ENCODE measurements at places on chromosomes 4 and X. TPM values are rescaled to one million over a fixed set of nuclear protein-coding genes. Genes with fewer than 3 reads are reported as not detected.
A peak's percentile ranks its signal among the peaks of the same experiment; 100 is the strongest.

The RAB33B gene
- 11.4 TPM for total RNA-seq

DNA sequence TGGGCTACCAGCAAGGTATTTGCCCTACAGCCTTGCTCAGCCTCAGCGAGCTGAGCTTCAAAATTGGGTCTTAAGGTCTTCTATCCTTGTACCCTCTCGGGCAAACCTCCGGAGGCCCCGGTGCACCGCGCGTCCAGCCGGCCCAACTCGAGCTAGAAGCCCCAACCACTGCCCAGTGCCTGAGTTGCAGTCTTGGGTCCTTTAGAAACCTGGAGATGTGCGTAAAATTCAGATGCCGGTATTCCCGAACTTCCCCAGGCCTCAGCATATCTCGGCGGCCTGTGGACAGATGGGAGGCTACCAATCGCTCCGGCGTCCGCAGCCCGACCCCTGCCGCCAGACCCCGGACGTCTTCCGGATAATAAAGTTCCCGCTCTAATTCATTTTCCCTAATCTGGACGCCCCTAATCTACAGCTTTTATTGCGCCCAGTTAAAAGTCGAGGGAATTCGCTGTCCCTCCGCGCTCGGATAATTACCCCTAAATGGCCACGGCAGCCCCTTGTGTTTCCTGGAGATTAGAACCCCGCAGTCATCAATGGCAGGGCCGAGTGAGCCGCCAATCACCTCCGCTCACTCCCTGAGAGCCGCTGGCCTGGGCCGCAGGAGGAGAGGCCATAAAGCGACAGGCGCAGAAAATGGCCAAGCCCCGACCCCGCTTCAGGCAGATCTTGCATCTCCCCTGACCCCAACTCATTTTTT, 1.5 kb upstream of the MSX1 start:
- H3K4me1 ChIP-seq, result no peaks in the 10 kb centered on the region
- peaks cover 41% of the 10 kb centered on the region for H3K27me3 ChIP-seq
- H3K27ac ChIP-seq, result no peak overlapping the region
- DNase-seq, result no peak

GRCh38 chr4:123659730-123660129, 263.1 kb downstream of the SPRY1 start:
- no peak overlapping the region for H3K4me3 ChIP-seq
- H3K27ac ChIP-seq, result no peak overlapping the region
- H3K27me3 ChIP-seq, result no peaks in the 10 kb centered on the region
- no peaks in the 10 kb centered on the region for H3K4me1 ChIP-seq
- no peak for DNase-seq

GRCh38 chrX:13808293-13808692, 8.6 kb downstream of the GPM6B start:
- H3K27me3 ChIP-seq, result peaks cover 12% of the 10 kb centered on the region
- DNase-seq, result no peak
- no peak overlapping the region for H3K27ac ChIP-seq
- H3K4me3 ChIP-seq, result no peak overlapping the region
- no peaks in the 10 kb centered on the region for H3K36me3 ChIP-seq

DNA sequence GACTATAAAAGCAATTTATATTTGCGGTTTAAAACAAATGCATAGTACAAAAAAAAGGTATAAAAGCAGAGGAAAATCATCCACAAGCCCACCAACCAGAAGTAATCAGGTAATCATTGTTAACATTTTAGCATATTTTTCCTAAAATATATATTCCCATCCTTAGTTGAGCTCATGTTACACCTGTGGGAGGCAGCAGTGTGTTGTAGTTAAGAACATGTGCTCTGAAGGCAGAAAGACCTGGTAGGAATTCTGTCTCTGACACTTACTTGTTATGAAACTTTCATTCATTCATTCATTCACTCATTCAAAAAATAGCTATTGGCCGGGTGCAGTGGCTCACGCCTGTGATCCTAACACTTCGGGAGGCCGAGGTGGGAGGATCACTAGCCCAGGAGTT, 15.4 kb upstream of the CDKL5 start:
- no peak overlapping the region for H3K4me3 ChIP-seq
- H3K27ac ChIP-seq, result no peak overlapping the region
- DNase-seq, result peak; percentile 55
- peaks cover 2% of the 10 kb centered on the region for H3K4me1 ChIP-seq
- no peaks in the 10 kb centered on the region for H3K27me3 ChIP-seq
- no peaks in the 10 kb centered on the region for H3K36me3 ChIP-seq
